ENCODE measurements at places on chromosomes 16 and 17. TPM values are rescaled to one million over a fixed set of nuclear protein-coding genes. Genes with fewer than 3 reads are reported as not detected.
A peak's percentile ranks its signal among the peaks of the same experiment; 100 is the strongest.

DNA sequence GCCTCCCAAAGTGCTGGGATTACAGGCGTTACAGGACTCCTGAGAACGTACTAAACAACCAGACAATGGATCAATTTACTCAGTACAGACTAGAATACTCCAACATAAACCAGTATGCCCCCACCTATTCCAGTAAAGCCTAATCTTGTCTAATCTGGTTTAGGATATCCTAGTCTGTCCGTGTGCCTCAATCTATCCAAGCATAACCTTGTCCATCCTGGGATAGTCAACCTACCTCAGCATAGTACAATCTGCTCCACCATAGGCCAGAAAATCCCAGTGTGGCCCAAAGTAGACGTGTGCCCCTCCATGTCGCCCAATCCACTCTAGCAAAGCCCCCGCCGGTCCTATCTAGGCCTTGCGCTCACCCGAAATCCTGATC, 625 bp downstream of the DVL2 start:
- no peak for DNase-seq

- no peak for DNase-seq
Observed at GRCh38 chr17:49904893-49905292, 57.0 kb upstream of the TAC4 start.

Gene MRC2
- 18.2 TPM for polyA plus RNA-seq

DNA sequence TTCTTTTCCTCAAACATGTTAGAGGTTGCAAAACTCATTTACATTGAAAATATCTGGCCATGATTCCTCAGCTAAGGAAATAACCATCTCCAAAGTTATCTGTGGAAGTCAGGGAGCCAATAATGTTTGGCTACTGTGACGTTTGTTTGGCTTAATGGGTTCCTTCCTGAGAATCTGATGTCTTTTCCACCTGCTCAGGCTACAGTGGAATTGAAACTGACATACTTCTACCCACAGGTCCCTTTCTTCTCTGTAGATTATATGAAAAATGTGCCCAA, 221.1 kb upstream of the XYLT1 start:
- no peak for DNase-seq

DNA sequence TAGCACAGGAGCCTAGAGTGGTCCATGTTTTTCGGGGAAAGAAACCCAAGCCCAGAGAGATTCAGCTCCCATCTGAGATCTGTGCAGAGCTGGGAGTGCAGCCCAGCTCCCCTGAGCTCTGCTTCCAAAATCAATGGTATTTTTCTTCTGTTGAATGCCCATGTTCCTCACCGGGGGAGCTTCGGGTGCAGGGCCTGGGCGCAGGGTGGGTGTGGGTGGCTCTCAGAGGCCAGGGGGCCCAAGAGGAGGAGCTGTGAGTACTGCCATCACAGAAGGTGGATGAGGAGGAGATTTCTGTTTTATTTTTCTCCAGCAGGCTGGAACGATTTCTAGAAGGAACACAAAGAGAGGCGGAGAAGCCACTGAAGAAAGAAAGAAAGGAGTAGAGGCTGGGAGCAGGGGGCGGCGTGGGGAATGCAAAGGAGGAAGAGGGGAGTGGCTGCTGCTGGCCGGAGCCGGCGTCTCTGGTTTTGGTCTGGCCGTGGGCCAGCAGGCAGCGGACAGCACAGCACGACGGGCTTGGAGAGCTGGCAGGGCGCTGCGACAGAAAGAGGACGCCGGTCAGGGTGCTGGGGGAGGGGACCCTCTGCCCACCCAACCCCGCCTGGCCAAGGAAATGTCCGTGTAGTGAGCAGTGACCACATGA, 76.2 kb upstream of the KSR1 start:
- DNase-seq: peak; percentile 82

GRCh38 chr16:4315186-4316107, at the start of gene GLIS2:
TSS of gene GLIS2 (plus strand) at chr16:4316067. CDS start at chr16:4332281, 16,214 bp downstream.
- peak; percentile 71 for DNase-seq

Gene CDRT15L2
- polyA plus RNA-seq: not detected

Gene ERN2
- polyA plus RNA-seq: not detected

- DNase-seq: no peak
Observed at GRCh38 chr16:46606231-46606630, 14.9 kb downstream of the SHCBP1 start.

Gene GPR142
- not detected for polyA plus RNA-seq

GRCh38 chr17:64786337-64786736, 124.2 kb upstream of the SMURF2 start:
- no peak for DNase-seq

DNA sequence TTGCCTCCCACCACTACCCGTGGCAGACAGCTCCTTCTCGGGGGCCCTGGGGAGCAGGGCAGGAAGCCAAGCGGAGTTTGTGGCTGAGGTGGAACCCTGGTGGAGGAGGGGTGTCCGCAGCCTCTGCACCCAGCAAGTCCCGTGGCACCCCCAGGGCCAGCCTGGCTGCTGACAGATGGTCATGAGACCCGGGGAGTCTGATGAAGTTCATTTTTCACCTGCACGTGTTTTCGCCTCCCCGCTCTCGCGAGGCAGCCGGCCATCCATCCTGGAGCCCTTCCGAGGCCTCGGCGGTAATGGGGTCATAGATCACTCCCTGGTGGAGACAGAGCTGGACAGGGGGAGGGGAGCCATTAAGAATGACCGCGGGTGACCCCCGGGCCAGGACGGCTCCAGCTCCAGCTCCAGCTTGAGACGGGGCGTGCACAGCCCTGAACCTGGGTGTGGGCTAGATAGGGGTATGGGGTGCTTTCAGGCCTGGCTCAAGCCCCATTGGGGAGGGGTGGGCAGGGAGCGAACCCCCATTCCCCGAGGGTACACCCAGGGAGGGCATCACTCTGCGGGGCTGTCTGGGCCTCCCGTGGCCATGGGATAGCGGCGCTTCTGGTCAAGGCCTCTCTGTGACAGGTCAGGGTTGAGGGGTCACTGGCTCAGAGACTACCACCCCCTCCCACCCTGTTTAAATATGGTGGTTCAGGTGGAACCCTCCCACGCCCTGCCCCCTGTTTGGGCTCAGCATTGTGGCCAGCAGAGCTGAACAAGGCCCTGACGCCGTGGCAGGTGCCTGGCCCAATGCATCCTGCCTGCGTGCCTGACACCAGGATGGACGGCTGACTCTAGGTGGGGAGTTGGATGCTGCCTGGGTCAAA, 227.4 kb upstream of the GSE1 start:
- peak; percentile 15 for DNase-seq

DNA sequence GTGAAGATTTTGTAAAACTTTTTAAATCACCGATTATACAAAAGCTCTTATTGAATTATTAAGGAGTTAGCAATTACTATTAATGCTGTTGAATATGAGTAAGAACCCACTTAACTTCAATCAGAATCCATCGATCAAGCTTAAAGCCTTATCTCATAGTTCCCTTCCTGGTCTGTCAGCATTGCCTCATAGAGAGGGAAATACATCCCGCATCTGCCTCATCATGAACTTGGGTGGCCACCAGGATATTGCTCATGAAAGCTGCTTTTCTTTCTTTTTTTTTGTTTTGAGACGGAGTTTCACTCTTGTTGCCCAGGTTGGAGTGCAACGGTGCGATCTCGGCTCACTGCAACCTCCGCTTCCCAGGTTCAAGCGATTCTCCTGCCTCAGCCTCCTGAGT, 66.7 kb downstream of the PIGL start:
- DNase-seq: no peak

DNA sequence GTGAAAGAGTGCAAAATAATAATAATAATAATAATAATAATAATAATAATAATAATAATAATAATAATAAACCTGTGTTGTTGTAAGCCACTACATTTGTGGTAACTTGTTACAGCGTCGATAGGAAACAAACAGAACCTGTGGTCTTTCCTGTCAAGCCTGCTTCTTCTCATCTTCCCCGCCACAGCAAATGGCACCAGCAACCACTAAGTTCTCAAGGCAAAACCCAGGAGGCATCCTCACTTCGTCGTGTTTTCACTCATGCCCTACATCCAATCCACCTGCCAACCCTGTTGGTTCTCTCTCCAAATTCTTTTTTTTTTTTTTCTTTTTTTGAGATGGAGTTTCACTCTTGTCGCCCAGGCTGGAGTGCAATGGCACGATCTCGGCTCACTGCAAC, 34.2 kb downstream of the ITGAE start:
- no peak for DNase-seq

Gene HSD17B1
- polyA plus RNA-seq: 2.6 TPM

Gene DBNDD1
- 0.72 TPM for polyA plus RNA-seq

DNA sequence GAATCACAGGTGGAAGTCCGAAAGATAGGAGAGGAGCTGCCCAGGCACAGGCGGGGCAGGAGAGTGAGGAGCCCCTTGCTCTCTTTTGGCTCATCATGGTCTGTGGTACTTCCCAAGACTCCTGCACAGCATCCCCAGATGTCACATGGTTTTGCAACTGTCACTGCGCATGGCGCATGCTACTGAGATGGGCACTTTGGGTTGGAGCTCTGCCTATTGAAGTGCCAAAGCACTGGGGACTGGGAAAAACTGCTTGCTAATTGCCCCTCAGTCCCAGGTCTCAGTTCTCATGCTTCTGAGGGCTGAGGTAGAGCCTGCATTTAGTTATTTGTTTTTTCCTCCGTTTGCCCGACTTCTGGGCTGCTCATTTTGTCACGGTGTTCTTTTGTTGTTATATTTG, 156.8 kb upstream of the CDH13 start:
- no peak for DNase-seq

Gene TBC1D3C
- not detected for polyA plus RNA-seq

DNA sequence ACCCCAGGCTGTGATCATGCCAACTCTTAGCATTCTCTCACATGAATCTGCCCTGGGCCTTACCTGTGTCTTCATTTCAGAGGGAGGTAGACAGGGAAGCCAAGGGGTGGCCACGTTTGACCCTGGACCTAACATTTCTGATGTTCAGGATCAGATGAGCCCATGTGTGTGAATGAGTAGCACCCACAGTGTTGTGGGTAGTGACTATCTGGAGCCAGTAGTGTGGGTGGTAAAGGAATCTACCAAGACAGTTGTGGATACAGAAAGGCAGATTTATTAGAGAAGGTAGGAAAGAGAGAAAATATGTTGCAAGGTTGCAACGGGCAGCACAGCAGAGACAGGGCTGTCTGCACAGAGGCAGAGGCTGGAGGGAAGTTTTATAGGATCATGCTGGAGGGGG, 60.5 kb downstream of the TK2 start:
- DNase-seq: no peak

Gene RFFL
- 4.6 TPM for polyA plus RNA-seq

DNA sequence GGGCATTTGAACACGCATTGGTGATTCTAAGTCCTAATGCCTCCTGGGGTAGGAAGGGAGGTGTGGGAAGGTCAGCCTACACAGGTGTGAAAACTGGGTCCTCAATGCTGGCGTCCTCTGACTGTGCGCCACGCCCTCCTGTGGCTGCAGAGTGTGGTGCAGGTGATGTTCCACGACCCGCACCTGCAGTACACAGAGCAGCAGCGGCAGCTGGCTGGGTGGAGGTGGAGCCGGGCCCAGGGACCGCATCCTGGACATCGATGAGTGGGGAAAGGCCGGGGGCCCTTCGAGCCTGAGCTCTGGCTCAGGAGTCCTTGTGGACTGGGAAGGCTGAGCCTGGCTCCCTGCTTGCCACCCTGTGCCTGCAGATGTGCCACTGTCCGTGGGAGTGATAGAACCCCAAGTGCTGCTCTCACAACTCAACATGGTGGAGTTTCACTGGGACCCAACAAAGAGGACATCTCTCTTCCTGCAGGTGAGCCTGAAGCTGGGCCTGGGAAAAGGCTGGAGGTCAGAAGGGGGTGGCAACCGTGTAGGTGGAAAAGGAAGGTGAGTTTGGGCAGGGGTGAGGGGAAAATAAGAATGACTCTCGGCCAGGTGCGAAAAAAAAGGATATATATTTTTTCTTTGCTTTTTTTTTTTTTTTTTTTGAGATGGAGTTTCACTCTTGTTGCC, 14.0 kb upstream of the STAC2 start:
- no peak for DNase-seq

DNA sequence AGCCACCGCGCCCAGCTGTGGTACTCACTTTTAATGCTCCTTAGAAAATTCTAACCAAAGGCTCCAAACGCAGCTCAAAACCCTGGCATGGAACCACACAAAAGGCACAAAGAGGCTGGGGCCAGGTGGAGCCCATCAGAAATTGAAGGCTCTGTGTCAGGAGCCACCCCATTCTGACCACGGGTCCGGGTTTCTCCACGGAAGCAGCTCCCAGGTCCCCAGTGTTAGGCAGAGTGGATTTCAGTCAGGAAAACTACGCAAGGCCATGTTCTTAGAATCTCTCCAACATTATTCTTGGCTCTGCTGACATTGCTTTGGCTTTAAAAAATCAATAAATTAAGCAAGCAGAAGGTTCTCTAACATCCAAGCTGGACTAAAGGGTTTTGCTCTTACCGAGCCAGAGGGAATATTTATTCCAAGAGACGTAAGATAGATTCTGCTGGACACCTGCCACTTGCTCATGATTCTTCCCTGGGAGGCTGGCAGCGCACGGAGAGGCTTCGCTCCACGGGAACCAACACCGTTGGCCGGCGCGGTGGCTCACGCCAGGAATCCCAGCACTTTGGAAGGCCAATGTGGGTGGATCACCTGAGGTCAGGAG, 93.5 kb downstream of the NXN start:
- peak; percentile 66 for DNase-seq

DNA sequence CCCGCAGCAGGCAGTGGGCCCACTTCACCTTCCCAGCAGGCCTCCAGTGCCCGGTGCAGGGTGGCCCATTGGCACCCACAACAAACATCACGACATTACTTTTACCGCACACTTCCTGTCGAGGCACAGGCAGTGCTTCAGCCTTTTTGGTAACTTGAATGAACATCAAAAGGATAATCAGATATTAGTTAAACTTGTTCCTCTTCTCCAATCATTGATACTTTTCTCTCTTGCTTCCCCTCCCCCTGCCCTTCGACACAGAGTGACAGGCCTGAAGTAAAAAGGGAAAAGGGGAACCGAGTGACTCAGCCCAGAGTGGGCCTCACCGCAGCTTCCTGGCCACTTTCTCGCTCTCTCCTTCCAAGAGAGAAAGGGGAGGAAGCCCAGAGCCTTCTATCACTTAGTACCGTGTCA, 507.0 kb downstream of the MAF start:
- DNase-seq: peak; percentile 23

DNA sequence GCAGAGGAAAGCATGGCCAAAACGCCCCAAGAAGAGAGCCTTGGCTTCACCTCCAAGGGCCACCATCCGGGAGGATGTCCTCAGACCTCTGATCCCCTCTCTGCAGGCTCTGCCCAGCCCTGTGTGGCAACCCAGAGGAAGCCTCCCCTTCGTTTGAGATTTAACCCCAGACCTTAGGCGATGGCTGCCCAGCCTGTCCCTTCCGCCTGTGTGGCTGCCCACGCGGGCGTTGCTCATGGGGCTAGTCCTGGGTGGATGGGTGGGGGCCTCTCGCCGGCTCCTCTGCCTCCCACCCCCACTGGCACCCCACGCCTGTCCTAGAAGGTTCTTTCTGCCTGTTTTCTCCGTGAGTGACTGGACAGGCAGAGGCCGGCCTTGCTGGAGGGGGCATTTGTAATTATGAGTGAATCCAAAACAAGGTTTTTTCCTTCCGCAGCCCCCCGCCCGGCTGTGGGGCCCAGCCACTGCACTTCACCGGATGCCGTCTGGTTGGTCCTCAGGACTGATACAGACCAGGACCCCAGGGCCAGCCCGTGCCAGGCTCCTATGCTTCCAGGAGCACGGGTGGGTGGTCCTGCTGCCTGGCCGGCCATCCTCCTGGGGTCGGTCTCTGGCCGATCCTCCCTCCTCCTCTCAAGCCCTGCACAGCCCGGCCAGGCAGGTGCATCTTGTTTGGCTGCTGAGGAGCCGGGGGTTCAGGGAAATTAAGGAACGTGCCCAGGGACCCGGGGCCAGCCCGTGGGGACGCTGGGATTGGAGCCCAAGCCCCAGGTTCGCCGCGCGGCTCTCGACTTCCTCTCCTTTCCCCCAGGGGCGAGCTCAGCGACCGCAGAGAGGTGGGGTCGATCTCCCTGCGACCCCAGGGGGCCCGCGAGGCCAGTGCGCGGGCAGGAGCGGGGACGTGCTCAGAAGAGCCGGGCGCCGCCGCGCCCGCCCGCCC, at the start of gene TMEM235:
TMEM235 (plus strand) TSS at position 636 of the 940 bp plus-strand sequence. CDS start 393 bp downstream, outside the sequence.
- DNase-seq: no peak

- DNase-seq: no peak
Observed at GRCh38 chr16:56343661-56344517, 81.5 kb downstream of the AMFR start.

Data from heart right ventricle (tissue), 16 donors.